CD4-positive, alpha-beta T cell treated with Interleukin-10 for 1 hour (primary cell): ENCODE measurements at places on chromosomes 5 and 9.

GRCh38 chr5:146560205-146560812 lies 44.3 kb upstream of the GPR151 start:
- DNase-seq, result no peak

DNA sequence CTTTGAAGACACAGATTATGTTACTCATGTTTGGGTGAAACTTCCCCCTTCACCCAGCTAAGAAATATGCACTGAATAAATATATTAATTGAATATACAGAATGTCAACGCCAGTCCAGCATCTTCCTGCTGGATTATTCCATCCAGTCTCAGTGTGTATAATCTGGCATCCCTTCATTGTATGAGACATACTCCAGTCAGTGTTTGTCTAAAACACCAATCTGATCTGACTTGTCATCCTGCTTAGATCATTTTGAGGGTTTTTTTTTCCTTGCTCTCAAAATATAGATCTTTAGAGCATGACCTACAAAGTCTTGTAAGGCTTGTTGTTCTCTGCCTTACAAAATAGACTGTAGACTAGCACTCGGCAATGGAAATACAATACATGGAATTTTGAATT lies 195.1 kb downstream of the SMARCA2 start:
- DNase-seq, result no peak

DNA sequence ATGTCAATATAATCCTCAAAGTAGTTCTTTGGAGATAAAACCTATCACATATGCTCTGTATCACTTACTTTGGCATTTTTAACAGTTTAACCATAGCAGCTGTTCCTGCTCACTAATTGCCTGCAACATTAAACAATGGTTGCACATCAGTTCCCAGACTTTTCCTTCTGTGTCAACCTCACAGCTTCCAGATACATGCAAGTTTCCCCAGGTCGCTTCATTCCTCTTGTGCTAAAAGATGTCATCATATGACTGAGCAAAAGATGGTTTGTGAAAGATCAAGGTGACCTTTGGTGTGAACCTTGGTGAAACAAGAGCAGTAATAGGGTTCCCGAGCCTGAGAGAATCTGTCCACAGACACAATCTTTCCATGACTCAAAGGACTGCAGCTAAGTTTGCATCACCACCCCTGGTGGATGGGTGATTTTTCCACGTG lies 500.4 kb upstream of the PAPPA start:
- no peak for DNase-seq

DNA sequence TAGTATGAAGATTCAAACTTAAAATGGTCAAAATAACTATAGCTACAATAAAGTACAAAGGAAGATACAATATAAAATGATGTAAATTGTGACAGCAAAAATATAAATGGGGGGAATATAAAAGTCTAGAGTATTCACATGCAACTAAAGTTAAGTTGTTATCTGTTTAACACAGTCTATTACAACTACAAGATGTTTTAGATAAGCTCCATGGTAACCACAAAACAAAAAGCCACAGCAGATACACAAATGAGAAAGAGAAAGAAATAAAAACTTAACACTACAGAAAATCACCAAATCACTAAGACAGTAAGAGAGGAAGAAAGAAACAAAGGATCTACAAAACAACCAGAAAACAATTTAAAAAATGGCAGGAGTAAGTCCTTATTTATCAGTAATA lies 17.0 kb upstream of the SH3TC2 start:
- DNase-seq, result peak; percentile 21

DNA sequence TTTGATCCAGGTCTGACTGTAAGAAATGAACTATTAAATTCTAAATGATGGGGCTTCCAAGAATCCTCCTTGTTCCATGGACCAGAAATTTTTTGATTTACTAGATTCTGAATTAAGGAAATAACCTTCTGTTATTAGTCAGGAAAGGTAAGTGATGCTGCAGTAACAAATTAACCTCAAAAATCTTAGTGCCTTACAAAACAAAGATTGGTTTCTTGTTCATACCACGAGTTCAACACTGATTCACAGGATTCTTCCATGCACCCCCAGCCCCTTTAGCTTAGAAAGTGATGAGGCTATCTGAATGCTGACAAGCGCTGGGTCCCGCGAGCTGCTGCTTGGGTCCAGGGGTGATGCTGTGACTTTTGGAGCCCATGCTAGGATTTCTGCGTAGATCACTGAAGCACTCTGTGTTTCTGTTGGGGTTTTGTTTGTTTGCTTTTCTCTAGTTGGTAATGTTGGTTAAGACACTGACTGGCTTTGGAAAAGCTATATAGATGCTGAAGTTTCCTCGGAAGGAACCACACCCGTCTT lies 52.3 kb downstream of the COL15A1 start:
- no peak for DNase-seq

GRCh38 chr5:138105709-138106108 lies 21.9 kb downstream of the WNT8A start:
- no peak for DNase-seq

DNA sequence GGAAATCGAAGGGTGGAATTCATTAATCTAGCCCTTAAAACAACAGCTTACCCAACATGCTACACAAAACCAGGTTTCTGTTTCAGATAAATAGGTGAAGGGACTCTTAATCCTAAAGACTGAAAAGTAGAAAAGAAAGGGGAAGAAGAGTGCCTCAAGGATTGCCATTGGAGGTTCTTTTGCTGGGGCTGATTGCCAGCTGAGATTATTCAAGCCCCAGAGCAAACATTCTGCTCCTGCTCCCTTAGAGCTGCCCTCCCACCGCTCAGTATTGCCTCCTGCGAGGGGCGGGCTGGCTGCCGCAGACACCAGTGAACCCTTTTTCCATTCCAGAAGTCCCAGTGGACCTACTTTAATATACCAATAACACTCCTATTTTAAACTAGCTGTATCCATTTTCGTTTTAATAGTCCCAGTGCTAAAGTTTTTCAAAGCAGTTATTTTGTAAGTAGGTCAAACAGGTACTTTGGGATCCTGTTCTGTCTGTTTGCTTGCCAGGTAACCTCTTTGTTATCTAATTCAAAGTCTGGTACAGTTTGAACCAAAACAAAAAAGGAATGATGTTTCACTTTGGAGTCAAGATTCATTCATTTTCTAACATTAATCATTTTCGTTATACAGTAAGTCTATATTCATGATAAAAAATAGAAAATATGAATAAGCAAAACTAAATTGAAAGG lies 38.6 kb downstream of the HMGCS1 start:
- no peak for DNase-seq

DNA sequence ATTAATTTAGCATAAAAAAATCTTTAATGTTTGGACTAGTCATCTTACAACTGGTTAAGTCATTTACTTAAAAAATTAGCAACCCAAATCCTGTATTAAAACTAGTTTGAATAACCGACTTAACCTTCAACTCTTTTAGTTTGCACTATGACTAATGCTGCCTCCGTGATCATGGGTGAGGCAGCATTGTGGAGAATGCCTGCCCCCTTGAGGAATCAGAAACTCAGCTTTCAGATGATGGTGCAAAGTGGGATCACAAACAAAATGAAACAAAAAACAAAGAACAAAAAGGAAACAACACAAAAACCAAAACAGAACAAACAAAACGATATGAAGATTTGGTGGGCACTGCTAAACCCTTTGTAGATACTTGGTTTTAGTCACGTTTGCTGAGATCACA lies 127.0 kb upstream of the PALM2AKAP2 start:
- no peak for DNase-seq

- DNase-seq, result no peak
Observed at GRCh38 chr5:68463606-68464005, 248.1 kb downstream of the PIK3R1 start.

GRCh38 chr5:52895572-52896413 lies 93.4 kb upstream of the ITGA2 start:
- no peak for DNase-seq

- no peak for DNase-seq
Observed at GRCh38 chr9:92463387-92463786, 18.9 kb downstream of the ASPN start.
